ENCODE measurements at places on chromosomes 2 and 18.

DNA sequence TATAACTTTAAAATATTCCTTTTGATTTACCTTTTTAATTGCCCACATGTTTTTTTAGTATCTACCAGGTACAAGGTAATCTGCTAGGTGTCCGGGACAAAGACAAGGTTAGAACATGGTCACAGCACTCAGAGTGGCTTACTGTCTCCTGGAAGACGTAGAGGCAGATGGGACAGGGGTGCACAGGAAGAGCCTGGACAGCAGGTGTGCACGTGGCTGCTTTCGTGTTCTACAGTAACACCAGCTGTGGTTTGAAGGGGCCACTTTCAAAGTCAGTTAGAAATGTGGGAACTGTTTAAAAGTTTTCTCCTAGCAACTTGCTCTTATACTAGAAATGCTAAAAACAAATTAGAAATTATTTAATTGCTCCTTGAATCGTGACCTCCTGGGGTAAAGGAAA, 102.9 kb upstream of the ALPP start:
- no peak for DNase-seq

DNA sequence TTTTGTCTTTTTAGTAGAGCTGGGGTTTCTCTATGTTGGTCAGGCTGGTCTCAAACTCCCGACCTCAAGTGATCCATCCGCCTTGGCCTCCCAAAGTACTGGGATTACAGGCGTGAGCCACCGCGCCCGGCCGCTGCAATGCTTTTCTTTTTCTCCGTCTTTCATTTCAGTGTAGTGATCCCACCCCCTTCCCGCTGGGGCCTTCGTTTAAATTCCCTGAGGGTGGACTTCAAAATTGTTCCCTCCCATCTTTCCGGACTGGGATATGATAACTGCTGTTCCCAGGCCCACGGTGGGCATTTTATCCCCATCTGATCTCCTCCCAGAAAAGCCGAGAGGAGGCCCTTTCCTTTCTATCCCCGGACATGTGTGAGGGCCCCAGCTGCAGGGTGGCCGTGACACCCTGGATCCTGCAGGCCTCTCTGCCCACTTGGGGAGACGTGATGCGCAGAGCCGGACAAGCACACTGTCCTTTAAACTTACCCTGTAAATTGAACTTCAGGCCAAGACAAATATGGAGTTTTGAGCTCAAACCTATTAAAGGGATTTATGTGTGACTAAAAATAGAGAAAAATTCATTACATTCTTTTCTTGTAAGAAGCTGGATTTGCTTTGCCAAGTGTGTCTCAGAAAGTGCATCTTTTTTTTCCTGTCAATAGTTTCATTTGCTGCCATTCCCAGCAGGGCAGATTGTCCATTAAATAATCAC, 54.5 kb upstream of the AFF3 start:
- no peak for DNase-seq

DNA sequence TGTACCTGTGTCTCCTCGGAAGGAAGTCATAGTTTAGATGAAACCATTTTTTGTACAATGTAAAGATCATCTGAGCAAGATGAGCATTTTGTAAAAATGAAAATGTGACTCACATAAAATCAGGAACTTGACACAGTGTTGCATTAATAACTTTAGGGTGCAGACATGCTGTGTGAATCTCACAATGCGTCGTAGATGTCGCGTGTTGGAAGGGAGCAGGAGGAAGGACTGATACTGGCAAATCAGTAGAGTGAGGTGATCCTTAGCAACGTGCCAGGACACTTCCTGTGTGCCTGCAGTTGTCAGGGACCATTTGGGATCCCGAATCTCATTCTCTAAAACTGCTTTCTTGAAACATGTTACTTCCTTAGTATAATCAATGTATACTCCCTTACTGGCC, 103.1 kb downstream of the SH3BP4 start:
- DNase-seq, result no peak

DNA sequence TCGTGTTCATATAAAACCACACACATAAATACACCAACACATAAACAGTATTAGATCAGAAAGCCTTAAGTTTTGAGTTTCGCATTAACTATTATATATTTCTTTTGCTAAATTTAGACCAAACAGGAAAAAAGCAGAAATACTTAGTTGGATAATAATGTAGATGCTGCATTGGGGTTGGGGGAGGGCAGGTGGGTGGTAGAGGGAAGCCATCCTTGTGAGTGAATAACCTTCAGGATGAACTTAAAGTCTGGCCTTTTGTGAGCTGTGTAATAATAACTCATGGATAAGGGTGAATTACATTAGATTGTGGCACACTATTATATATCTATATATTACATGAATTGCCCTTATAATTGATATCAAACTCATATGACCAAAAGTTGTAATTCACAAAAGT, 174.7 kb downstream of the WDR7 start:
- DNase-seq, result no peak

- DNase-seq, result no peak
Observed at GRCh38 chr18:23357996-23358594, 95.0 kb upstream of the RIOK3 start.

DNA sequence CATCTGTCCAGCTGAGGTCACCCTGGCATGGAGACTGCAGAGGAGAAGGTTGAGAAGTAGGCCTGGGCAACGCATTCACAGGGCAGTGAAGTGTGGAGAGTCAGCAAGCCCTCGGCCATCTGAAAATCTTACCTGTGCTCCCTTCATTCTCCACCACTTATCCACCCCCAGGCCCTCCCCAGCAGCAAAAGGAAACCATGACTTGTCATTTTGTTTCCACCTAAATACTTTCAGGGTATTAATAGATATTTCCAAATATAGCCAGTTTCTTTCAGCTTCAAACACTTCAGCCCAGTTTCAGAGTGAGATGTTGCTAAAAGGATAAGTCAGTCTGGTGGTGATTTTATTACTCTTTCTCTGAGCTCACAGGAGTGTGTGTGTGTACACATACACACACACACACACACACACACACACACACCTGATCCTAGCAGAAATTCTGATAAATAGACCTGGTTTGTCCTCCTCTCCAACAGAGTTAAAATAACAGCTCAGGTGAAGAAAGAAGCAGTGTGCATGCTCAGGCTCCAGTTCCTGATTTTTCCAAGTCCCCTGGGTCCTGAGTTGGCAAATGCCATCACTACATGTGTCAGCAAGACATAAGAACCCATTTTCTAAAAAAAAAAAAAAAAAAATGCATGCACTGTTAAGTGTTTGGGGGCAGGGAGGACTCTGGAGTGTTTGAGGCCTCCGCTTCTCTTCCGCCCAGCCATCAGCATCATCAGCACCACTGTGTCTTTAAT, 82.8 kb downstream of the LOXHD1 start:
- no peak for DNase-seq
